Esophagus muscularis mucosa (tissue), 4 donors: ENCODE measurements at places on chromosomes 7 and 10. TPM values are rescaled to one million over a fixed set of nuclear protein-coding genes. Genes with fewer than 3 reads are reported as not detected.

- no peak for DNase-seq
- H3K4me1 ChIP-seq: no peaks in the 10 kb centered on the region
- H3K4me3 ChIP-seq: no peak overlapping the region
- no peaks in the 10 kb centered on the region for H3K27me3 ChIP-seq
Observed at GRCh38 chr7:27297356-27297755, 54.8 kb downstream of the EVX1 start.

DNA sequence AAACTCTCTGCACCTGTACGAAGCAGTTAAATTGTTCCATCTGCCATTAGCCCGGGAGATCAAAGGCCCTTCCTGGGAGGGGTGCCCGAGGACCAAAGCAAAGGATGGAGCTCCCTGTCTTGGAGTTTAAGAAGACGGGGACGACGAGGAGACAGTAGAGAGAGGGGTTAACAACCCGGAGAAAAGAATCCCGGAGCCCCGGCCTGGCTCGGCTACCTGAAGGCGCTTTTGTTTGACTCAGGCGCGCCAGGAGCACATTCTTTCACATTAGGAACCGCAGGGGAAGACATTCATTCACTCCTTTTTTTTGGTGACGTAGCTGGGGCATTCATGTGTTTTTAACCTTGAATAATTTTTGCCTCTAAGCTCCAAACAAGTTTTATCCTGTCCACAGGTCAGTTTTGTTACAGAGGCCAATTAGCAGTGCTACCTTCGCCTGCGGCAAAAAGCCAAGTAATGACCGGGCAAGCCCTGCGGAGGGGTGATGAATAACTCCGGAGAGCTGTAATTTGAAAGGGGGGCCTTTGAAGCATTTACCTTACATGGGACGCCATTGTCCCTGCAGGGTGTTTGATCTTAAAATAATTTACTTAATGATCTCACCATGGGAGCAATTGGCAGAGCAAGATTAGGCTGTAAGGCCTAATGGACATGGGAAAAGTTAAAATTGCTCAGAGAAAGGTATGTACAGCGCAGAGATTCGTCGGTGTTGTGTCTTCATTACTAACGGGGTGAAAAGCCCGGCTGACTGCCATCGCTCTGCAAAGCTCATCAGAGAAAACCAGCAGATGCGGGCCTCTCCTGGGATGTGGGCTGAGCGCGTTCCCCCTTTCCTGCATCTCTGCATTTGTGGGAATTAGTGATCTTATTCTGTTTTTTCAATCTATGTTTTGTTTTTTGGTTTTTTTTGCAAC, 258.0 kb upstream of the SP4 start:
- H3K27me3 ChIP-seq: peaks cover 33% of the 10 kb centered on the region
- no peak for DNase-seq
- H3K36me3 ChIP-seq: no peaks in the 10 kb centered on the region
- H3K4me1 ChIP-seq: no peaks in the 10 kb centered on the region

- H3K27ac ChIP-seq: no peak overlapping the region
- DNase-seq: no peak
- H3K4me1 ChIP-seq: no peaks in the 10 kb centered on the region
- no peaks in the 10 kb centered on the region for H3K27me3 ChIP-seq
Observed at GRCh38 chr10:107548301-107548700, 383.8 kb upstream of the SORCS1 start.

TAS2R3 gene
- total RNA-seq: not detected

DNA sequence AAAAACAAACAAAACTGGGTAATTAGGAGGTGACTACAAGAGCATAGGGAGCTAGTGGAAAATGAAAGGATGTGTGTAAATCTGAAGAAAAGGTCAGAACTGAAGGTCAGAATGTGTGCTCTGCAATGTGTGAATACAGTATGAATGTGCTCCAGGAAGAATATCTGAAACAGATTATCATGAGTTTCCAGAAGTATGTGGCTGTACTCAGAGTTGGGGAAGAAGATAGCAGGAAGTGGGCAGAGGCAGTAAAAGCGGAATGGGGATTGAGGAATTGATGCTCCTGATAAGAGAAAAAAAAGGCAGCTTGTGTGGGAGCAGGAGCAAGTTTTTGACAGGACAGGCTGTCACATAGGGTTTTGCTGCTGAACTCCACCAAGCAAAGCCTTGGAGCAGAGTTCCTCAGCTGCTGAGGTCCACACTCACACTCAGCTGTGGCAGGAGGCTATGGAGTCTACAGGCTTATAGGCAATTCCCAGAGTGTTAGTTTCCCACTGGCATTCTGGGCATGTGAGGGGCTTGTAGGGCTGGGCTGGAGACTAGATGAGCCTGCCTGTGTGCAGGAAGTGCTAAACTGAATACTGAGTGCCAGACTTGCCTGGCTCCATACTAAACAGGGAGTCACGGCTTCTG, 22.9 kb downstream of the H2AZ2 start:
- H3K36me3 ChIP-seq: peaks cover 9% of the 10 kb centered on the region
- no peaks in the 10 kb centered on the region for H3K4me1 ChIP-seq
- H3K4me3 ChIP-seq: no peak overlapping the region
- H3K27ac ChIP-seq: no peak overlapping the region
- no peaks in the 10 kb centered on the region for H3K27me3 ChIP-seq
- DNase-seq: no peak

DNA sequence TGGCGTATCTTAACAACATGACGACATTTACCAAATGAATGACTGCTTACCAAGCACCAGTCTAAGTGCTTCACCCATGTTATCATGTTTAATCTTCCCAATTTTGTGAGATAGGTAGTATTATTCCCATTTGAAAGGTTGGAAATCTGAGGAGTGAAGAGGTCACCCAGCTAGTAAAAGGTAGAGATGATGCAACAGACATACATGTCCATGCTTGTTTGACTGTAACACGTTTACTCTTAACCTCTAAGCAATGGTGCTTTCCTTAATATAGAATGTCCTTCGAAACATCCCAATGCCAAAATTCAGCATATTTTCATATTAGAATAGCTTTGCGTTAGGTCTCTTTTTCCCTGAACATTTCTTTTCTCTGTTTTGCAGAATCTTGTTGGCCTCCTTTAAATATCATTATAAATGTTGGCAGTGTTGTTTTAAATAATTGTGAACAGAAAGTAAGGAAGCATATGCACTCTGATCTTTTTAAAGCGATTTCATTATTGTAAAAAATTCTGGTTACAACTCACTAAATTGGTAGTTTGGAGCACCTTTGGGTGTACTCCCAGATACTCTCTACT, 722.8 kb downstream of the AUTS2 start:
- H3K27ac ChIP-seq: no peak overlapping the region
- H3K27me3 ChIP-seq: no peaks in the 10 kb centered on the region
- H3K36me3 ChIP-seq: no peaks in the 10 kb centered on the region
- no peak for DNase-seq

DNA sequence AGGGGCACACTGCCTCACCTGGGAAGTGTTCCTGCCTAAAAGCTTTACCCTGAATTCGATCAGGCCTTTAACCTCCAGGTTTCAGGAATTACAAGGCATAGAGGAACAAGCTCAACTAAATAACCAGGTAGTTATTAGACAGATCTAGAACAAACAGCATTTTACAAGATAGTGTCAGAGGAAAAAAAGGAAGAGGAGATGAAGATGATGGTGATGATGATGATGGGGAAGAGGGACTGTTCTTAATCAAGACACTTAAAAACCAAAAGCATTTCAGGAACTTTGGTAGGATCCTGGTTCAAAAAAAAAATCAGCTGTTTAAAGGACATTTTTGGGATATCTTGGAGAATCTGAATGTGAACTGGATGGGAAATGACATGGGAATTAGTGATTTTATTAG, 11.5 kb downstream of the RBM17 start:
- no peak for DNase-seq
- H3K4me1 ChIP-seq: peaks cover 11% of the 10 kb centered on the region
- H3K27ac ChIP-seq: no peak overlapping the region

CPA4 gene
- total RNA-seq: not detected

FAM237B gene
- total RNA-seq: not detected

PRKG1 gene
- total RNA-seq: 36.7 TPM

CELF2 gene
- 101 TPM for total RNA-seq

ANXA8 gene
- not detected for total RNA-seq

DNA sequence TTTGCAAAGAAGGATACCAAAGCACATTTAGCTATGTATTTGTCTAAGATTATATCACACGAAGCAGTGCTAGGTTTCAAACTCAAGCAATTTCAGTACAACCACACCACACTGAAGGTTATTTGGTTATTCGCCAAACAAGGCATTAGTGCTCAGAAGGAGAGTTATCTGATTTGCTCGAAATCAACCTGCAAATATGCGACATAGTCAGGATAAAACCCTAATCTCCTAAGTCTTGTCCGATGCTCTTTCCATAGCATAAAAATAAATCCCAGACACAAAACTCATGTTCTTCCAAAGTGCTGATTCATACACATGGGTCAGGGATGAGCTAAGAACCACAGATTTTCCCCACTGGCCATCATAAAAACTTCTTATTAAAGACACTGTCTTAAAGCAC, 1288.0 kb upstream of the SORCS1 start:
- no peaks in the 10 kb centered on the region for H3K27me3 ChIP-seq
- no peaks in the 10 kb centered on the region for H3K4me1 ChIP-seq
- no peaks in the 10 kb centered on the region for H3K36me3 ChIP-seq
- no peak overlapping the region for H3K27ac ChIP-seq
- H3K4me3 ChIP-seq: no peak overlapping the region

GRCh38 chr7:64999165-65000004, 7.1 kb downstream of the ERV3-1 start:
- DNase-seq: no peak
- H3K4me1 ChIP-seq: peaks cover 23% of the 10 kb centered on the region
- peak overlapping the region; percentile 71 for H3K27ac ChIP-seq
- H3K27me3 ChIP-seq: no peaks in the 10 kb centered on the region
- no peaks in the 10 kb centered on the region for H3K36me3 ChIP-seq

DNA sequence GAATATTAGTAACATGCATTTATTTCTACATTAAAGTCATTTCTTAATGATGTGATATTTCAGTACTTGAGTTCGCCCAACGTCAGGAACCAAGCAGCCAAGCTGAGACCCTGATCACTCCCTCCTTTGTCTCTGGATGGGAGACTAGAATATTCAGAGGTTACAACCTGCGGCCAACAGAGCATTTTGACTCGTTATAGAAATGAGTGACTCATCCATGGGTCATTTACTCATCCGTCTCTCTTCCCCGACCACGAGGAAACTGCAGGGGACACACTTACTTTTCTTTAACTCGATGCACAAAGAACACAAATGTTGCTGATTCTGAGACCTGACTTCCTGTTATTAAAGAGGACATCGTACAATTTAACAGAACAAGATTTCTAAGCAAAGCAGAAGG, 343.3 kb downstream of the FRMD4A start:
- H3K4me1 ChIP-seq: peaks cover 46% of the 10 kb centered on the region
- peak overlapping the region; percentile 12 for H3K27ac ChIP-seq
- no peaks in the 10 kb centered on the region for H3K27me3 ChIP-seq
- no peak for DNase-seq
- no peak overlapping the region for H3K4me3 ChIP-seq

GRCh38 chr7:124765401-124766352, at the start of gene GPR37:
TSS of gene GPR37 (minus strand) at chr7:124765792. CDS start at chr7:124764976, 816 bp downstream.
- DNase-seq: no peak
- H3K4me3 ChIP-seq: peak within 1 kb of the TSS; percentile 71
- H3K27me3 ChIP-seq: peaks cover 17% of the 10 kb centered on the region
- peak within 1 kb of the TSS; percentile 81 for H3K27ac ChIP-seq
- H3K4me1 ChIP-seq: peaks cover 29% of the 10 kb centered on the region
- no peaks in the 10 kb centered on the region for H3K36me3 ChIP-seq

- H3K4me3 ChIP-seq: no peak overlapping the region
- H3K27me3 ChIP-seq: no peaks in the 10 kb centered on the region
- DNase-seq: no peak
- H3K27ac ChIP-seq: no peak overlapping the region
Observed at GRCh38 chr10:58653139-58653538, 140.5 kb downstream of the BICC1 start.

GRCh38 chr7:130417213-130417612, 23.6 kb downstream of the CEP41 start:
- H3K36me3 ChIP-seq: no peaks in the 10 kb centered on the region
- DNase-seq: no peak
- H3K27ac ChIP-seq: no peak overlapping the region
- H3K4me1 ChIP-seq: peaks cover 5% of the 10 kb centered on the region

GRCh38 chr7:131723926-131724325, 167.5 kb upstream of the PODXL start:
- H3K27ac ChIP-seq: no peak overlapping the region
- H3K4me1 ChIP-seq: no peaks in the 10 kb centered on the region
- no peaks in the 10 kb centered on the region for H3K36me3 ChIP-seq
- H3K4me3 ChIP-seq: no peak overlapping the region
- no peaks in the 10 kb centered on the region for H3K27me3 ChIP-seq
- DNase-seq: peak; percentile 66

DNA sequence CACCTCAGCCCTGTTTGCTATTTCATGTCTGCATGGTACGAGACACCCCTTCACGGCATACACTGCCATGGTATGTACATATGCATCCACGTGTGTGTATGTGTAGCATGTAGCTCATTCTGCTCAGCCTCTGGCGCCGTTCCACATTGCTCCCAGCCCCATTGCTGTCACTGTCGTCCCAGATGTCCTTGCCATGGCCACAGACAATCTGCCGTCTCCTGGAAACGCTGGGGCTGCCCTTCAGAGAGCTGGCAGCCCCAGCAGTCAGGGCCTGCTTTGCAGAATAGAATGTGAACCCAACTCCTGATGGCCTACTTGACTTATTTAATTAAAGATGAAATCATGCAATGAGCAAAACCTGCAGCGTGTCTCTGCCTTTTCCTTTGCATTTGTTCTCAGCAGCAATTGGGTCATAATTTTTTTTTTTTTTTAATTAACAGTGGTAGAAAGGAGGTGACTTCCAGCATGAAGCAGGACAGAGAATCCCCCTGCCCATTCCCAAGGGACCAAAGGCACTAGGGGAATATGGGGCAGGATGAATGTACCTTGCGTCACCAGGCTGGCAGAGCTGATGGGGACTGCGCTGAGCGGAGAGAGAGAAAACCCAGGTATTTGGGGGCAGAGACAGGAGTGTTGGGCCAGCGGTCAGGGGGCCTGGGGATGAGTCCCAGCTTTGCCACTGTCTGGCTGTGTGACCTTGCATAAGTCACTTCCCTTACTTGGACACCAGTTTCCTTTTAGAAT, 49.2 kb downstream of the CHST3 start:
- no peak for DNase-seq
- H3K27me3 ChIP-seq: no peaks in the 10 kb centered on the region
- no peak overlapping the region for H3K27ac ChIP-seq
- peaks cover 94% of the 10 kb centered on the region for H3K4me1 ChIP-seq

FOXP2 gene
- total RNA-seq: 54.2 TPM

GRCh38 chr10:75029857-75030256, 81.6 kb upstream of the SAMD8 start:
- peaks cover 15% of the 10 kb centered on the region for H3K4me1 ChIP-seq
- H3K4me3 ChIP-seq: no peak overlapping the region
- H3K27me3 ChIP-seq: no peaks in the 10 kb centered on the region
- DNase-seq: no peak

- no peak overlapping the region for H3K27ac ChIP-seq
- no peaks in the 10 kb centered on the region for H3K36me3 ChIP-seq
- DNase-seq: no peak
- H3K27me3 ChIP-seq: no peaks in the 10 kb centered on the region
- no peaks in the 10 kb centered on the region for H3K4me1 ChIP-seq
- no peak overlapping the region for H3K4me3 ChIP-seq
Observed at GRCh38 chr10:69894156-69894555, 92.5 kb downstream of the COL13A1 start.

TWIST1 gene
- 15.9 TPM for total RNA-seq

EXOC4 gene
- total RNA-seq: 36.6 TPM

MPLKIP gene
- total RNA-seq: 18.7 TPM

MCM10 gene
- total RNA-seq: not detected

PCLO gene
- 2.9 TPM for total RNA-seq
